ENCODE measurements at places on chromosomes 4 and X.

DNA sequence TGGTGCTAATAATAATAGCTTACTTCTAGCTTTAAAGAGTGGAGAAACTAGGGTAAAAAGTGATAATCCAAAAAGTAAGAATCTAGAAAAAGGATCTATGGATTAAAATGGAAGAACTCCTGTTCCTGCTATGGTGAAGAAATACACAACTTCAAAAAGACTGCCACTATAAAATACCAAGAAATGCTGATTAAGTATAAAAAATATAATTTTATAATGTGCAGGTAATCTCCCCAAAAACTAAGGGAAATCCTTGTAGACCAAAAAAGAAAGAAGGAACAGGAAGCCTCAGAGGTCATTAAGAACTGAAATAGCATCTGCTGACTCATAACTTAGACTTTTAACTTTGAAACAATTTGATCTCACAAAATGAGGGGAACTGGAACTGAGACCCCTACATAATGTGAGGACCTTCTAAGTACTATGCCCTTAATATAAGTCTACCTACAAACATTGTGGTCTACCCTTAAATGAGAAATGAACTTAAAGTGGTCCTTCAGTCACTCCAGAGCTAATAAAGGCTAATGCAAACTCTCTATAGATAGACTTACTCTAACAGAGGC is 50.6 kb upstream of the SRPX start:
- DNase-seq = no peak

DNA sequence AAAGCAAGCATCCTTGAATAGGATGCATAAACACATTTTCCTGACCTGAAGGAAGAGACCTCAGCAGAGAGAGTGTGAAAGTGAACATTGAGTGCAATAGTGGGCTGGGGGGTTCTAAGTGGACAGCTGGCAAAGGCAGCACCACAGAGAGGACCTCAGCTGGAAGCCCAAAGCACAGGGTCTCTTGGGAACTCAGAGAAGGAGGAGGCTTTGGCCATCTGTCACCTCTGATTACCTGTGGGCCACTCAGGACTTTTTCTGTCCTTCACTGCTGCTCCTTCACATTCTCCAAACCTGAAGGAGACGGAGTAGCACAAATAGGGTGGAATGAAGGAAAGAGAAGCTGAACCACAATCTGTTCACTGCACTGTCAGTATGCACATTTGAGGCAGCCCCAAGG is 37.9 kb upstream of the FAT4 start:
- DNase-seq = no peak

DNA sequence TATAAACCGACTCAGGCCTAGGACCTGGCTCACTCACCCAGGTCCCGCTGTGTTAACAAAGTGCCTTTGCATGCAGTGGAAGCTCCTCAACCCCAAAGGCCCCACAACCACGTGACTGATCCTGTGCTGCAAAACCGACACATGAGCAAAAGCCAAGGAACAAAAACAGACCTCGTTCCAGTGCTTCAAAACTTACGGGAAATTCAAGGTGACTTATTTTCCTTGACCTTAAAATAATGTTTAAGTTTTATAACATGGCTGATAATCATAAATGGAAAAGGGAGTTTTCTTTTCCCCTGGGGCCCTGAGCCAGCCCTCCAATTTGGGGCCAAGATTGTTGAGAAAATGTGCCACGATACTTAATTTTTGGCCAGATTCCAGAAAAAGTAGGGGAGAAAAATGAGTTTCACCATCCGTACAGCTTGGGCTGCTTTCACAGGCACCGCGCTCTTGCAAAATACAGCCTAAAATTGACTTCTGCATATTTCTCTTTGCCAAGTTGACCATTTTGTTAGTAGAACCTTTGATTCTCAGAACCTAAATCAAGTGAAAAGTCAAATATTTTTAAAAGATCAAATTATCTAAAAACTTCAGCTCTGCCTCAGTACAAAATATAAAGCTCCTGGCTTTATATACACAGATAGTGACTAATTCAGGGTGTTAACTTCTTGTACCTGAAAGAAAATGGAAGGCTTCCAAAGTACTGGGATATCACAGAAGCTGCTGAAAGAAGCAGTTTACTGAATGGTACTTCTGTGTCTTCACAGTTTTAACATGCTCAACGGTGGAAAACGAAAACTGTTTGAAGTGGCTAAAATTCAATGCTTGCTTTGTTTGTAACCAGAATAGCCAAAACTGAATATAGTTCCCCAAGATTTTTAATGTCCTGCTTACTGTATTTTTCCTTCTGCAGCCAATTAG is 93.8 kb downstream of the APBB2 start:
- no peak for DNase-seq

- DNase-seq = no peak
Measured at GRCh38 chr4:1192493-1193205, 20.3 kb upstream of the SPON2 start.

DNA sequence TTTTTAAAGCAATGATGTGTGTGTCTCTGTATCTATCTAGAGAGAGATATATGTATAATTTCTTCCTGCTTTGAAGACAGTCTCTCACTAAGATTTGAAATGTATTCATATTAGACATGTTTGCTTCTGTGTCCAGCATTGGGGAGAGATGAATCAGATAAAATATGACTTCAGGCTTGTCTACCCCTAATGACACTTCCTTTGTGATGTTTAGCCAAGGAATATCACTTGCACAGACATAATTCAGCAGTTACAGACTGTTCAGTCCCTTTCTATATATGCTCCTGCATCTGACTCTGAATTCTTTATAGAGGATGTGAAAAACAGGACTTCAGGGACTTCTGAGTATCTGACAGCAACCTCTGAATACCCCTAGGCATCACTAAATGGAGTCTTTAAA is 158.4 kb downstream of the DCLK2 start:
- DNase-seq = no peak

DNA sequence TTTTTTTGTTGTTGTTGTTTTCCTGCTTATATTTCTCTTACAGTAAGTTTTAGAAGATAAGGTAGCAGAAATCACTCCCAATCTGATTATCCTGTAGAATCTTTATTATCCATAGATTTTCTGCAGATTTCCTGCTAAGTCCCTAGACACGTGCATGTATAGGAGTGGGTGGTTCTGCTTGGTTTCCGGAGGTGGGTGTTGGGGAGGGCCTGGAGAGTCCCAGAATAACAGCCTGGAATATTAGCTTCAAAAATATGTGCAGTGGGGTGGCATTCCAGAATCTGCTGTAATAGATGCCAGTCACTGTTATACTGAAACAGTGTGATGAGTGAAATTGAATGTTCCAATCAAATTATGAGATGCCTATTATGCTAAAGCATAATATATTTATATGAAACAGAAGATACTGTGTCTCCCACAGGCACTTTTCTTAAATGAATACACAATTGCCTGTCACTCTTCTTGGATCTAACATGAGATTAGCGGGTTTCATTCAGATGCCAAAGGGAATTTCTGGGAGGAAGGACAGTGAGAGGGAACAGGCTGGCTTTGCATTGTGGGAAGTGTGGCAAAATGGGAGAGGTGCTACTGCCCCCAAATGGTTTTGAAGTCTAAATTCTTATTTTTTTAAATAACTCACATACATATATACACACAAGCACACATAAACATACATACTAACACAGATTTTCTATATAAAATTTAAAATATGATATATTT is 37.6 kb downstream of the C4orf50 start:
- no peak for DNase-seq

DNA sequence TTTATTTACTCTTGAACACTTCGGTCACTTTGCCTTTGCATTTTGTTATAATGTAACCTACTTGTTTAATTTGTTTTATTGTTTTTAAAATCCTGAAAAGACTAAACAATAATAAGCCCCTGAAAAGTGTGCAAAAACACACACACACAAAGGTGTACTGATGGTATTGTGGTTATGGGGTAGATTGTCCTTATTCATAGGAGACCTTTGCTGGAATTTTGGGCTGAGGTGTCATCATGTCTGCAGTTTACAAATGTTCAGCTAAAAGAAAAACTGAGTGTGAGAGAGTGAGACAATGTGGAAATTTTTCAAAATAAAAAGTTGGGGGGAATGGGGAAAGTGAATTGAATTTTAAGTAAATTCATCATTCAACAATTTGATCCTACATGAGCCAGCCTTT is 174.9 kb downstream of the QDPR start:
- no peak for DNase-seq

- DNase-seq = no peak
Measured at GRCh38 chrX:81316163-81316562, 114.3 kb downstream of the SH3BGRL start.

DNA sequence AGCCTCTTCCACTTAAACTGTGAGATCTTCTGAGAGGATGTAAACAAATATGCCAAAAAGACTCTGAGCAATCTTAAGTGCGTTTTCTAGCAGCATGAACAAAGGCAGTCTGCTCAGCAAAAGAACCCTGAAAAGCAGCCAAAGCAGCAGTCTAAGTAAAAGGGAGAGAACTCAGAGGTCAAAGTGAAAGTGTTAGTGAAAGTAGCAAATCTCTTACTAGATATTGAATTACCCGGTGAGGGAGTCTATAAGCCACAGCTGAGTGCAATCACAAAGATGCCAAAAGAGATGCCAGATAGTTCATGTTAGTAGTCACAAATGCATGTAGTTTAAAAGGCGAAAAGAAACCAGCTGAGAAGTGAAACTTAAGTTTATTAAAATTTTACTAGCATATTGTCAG is 7.9 kb upstream of the GNRHR start:
- DNase-seq = no peak

- DNase-seq = no peak
Measured at GRCh38 chr4:173195109-173195508, 26.5 kb downstream of the GALNT7 start.

DNA sequence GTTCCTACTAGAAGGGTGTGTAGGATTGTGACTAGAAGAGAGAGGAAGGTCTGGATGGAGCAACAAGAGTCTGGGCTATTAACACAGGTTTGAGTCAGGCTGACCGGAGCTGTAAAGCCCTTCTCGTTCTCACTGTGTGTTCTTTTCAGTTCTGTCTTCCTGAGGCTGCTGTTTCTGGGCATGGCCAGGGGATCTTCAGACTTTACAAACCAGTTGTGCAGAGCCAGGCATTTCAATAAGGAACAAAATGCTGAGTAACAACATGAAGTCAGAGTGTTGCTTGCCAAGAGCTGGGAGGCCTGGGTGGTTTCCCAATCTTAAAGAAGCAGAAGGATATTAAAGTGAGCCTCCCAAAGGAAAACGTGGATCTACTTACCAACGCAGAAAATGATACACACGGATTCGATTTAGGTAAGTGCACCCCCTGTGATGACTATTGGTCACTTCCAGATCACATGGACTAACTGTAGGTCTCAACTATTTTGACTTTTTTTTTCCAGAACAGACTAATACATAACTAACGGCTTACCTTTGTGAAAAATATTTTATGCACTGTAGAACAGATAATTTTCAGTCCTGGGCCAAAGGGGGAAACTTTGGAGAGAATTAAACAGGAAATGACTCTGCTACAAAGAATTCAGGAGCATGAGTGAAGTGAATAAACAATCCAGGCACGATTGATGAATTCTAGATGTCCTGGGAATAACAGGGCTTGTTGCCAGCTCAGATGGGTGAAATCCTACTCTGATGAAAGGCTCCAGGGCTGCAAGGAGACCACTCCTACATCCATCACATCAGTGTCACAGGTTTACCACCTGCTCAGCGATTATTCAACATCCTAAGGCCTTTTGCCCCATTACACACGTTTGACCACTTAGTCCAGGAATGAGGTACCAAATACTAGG is 94.5 kb downstream of the ANXA3 start:
- DNase-seq = peak; percentile 15

GRCh38 chrX:13411496-13412207 is 91.8 kb upstream of the ATXN3L start:
- no peak for DNase-seq

DNA sequence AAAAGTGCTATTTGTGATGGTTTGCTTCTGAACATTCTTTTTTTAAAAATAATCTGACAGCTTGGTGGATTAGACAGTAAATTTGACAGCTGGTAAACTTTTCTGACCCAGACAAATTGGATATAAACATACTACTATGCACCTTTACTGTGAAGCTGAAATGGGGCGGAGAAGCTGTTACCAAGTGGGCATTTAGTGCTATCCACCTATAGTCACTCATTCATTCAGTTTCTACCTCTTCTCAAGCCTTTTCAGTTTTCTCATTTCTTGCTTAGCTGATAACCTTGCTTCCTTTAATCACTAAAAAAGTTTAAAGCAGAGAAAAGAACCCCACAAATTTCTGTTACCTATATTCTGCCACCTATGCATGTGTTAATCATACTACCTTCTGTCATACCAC is 5.2 kb downstream of the RPS3A start:
- DNase-seq = no peak

GRCh38 chr4:74335341-74336021 is 27.2 kb downstream of the EPGN start:
- no peak for DNase-seq

- no peak for DNase-seq
Measured at GRCh38 chrX:39679497-39680157, 418.1 kb downstream of the BCOR start.

- no peak for DNase-seq
Measured at GRCh38 chr4:183940864-183941263, 35.8 kb downstream of the STOX2 start.

GRCh38 chrX:132591719-132592275 is 103.0 kb upstream of the MBNL3 start:
- DNase-seq = no peak

GRCh38 chr4:73715659-73716058 is 24.7 kb upstream of the CXCL8 start:
- DNase-seq = no peak

DNA sequence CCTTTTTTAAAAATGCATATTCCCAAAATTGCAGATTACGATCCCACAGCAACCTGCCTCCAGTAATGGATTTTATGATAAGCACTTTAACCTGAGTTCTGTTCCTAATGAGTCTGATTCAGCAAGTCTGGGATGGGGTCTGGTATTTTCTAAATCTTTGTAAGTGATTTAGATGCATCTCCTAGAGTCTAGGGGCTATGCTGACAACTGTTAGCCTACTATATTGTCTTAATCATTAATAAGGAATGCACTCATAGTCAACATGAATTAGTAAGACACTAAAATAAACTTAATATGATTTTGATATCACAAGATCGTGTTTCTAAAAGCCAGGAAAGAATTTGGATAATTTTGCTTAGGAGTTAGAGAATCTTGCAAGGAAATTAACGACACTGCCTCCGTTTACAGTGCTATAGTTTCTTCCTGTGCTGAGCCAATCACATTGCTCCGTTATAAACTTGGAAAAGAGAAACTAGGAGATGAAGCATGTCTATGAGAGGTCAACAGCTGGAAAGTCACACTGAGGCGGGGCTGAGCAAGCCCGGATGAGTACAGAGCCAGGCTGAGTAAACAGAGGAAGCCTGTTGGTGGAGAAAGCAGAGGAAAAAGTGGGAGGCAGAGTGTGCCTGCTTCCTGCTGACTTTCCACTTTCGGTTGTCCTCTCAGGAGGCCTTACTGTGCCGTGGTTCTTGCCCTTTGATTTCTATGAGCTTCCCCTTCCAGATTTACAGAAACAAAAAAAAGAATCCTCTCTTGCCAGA is 5.4 kb downstream of the SCARB2 start:
- no peak for DNase-seq

DNA sequence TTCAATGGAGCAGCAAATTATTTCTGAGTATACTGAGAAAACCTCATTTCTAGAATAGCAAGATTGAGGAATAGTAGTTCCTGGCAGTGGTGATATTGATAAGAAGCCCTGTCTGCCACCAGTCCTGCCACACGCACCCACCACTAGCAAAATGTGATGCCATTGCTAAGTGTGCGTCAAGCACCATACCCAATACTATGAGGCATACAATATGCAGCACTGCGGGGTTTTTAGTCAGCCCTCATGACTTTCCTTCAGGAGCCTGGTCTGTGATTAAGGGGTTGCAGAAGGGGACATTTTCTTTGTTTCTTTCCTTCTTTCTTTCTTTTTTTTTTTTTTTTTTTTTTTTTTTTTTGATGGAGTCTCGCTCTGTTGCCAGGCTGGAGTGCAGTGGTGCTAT is 128.7 kb upstream of the USP38 start:
- DNase-seq = no peak

GRCh38 chr4:109206620-109207019 is 95.8 kb downstream of the COL25A1 start:
- DNase-seq = no peak

Data from Panc1 (cell line).